Small intestine (tissue), 16 donors: ENCODE measurements at places on chromosomes 7 and 10. TPM values are rescaled to one million over a fixed set of nuclear protein-coding genes. Genes with fewer than 3 reads are reported as not detected.

GIMAP8 gene
- 3.0 TPM for polyA plus RNA-seq

TAS2R39 gene
- not detected for polyA plus RNA-seq

PIK3CG gene
- 2.3 TPM for polyA plus RNA-seq

SPDYE2 gene
- polyA plus RNA-seq = not detected

PHKG1 gene
- 1.6 TPM for polyA plus RNA-seq

CALML5 gene
- polyA plus RNA-seq = not detected

RET gene
- 11.0 TPM for polyA plus RNA-seq

NME8 gene
- not detected for polyA plus RNA-seq

CC2D2B gene
- polyA plus RNA-seq = 0.59 TPM

BZW2 gene
- polyA plus RNA-seq = 60.6 TPM

TAC1 gene
- polyA plus RNA-seq = not detected

PRF1 gene
- 1.1 TPM for polyA plus RNA-seq

HYAL4 gene
- polyA plus RNA-seq = 0.01 TPM

MSS51 gene
- polyA plus RNA-seq = 1.8 TPM

UFSP1 gene
- polyA plus RNA-seq = 2.2 TPM

ZNF107 gene
- polyA plus RNA-seq = 6.2 TPM

FANK1 gene
- 1.6 TPM for polyA plus RNA-seq

SLC26A4 gene
- polyA plus RNA-seq = not detected

FGF8 gene
- polyA plus RNA-seq = not detected

GBX1 gene
- not detected for polyA plus RNA-seq

STMP1 gene
- polyA plus RNA-seq = 30.5 TPM

PTF1A gene
- polyA plus RNA-seq = not detected

CHRM2 gene
- polyA plus RNA-seq = not detected

TBXAS1 gene
- 8.2 TPM for polyA plus RNA-seq
